ENCODE measurements at places on chromosomes 6 and 20.

GRCh38 chr6:1995636-1996035, 249.8 kb downstream of the GMDS start:
- no peak for DNase-seq

DNA sequence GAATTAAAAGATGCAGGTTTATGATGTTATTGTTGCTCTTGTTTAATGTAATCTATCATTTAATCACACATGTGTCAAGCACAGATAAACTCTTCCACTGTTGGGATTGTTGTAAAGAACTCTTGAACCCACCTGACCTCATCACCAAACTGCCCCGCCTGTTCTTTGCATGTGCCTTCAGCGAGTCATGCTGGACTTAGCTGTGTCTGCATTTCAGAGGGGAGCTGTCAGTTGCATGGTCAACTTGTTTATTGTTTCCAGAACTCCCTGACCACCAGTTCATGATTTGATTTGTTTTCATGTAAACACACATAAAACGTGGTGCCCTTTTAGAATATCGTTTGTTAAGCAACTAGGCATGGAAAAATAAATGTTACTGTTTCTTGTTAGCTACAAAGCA, 93.6 kb downstream of the KHDC1L start:
- DNase-seq = no peak

GRCh38 chr20:57628047-57628961, 8.1 kb upstream of the ZBP1 start:
- no peak for DNase-seq

DNA sequence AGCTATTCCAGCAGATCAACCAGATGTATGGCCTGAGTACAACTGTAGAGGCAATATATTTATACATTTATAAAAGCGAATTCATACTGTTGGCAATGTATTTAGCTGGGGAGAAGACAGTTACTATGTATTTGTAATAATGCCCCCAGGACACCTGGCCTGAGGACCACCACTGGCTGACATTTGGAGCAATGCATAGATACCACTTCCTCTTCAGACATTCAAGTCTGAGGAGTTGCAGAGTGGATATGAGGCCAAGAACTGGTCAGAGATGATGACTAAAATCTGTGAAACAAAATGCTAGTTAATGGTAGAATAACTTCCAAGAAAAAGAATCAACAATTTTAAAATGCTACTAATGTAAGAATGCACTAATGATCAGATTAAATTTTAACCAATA, 462.3 kb downstream of the CDC5L start:
- no peak for DNase-seq

GRCh38 chr6:56516003-56516402, 126.7 kb downstream of the DST start:
- DNase-seq = no peak

DNA sequence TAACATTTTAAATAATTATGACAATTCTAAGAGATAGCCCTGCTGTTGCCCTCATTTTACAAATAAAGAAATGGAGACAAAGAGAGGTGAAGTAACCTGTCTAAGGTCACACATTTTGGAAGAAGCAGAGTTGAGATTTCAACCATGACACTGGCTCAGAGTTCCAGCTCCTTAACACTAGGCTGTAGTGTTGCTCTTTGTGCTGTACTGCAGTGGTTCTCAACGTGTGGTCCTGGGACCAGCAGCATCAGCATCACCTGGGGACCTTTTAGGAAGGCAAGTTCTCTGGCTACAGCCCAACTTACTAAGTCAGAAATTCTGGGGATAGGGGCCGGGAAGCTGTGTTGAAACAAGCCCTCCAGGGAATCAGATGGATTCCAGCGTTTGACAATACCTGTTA, 62.4 kb upstream of the FERMT1 start:
- no peak for DNase-seq

DNA sequence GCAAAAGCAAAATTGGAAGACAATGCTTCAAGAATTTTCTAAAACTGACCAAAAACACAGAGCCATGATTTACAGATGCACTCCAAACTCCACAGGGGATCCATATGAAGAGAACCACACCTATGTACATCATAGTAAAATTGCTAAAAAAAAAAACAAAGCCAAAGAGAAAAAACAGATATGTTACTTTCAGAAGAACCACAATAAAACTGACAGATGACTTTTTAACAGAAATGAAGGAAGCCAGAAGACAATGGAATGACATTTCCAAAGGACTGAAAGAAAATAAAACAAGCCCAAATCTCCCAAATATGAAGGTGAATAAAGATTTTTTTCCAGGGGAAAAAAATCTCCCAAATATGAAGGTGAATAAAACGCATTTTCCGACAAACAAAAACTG, 17.5 kb downstream of the TRERF1 start:
- DNase-seq = no peak

- DNase-seq = no peak
Observed at GRCh38 chr6:133953634-133954415, 801 bp downstream of the TBPL1 start.
